Type B pancreatic cell (in vitro differentiated cells): ENCODE measurements at places on chromosomes 1 and 21. TPM values are rescaled to one million over a fixed set of nuclear protein-coding genes. Genes with fewer than 3 reads are reported as not detected.

The HDGF gene
- total RNA-seq = 249 and 270 TPM in 2 replicates

The FCER1A gene
- not detected in 2 replicates for total RNA-seq

The NEK7 gene
- 35.1 and 42.5 TPM in 2 replicates for total RNA-seq

The KIF17 gene
- total RNA-seq = 0.69 and 2.1 TPM in 2 replicates

The TAGLN2 gene
- total RNA-seq = 138 and 208 TPM in 2 replicates

The TRIM67 gene
- 0.65 and 2.1 TPM in 2 replicates for total RNA-seq

DNA sequence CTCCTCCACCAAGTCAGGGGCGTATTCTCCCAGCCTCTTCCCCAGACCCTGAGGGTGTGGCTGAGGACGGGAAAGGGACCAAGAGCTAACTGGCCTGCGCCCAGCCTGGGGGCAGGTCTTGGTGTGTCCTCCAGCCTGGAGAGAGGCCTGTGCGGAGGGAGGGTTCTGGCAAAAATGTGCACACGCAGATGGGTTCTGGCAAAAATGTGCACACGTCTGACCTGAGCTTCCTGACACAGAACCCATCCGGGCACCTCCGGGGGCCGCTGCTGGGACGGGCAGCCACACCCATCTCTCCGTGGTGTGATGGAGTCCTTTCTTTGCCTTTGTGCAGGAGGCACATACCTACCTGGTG, 23.1 kb upstream of the PKP1 start:
- peak; percentile 58 for DNase-seq

DNA sequence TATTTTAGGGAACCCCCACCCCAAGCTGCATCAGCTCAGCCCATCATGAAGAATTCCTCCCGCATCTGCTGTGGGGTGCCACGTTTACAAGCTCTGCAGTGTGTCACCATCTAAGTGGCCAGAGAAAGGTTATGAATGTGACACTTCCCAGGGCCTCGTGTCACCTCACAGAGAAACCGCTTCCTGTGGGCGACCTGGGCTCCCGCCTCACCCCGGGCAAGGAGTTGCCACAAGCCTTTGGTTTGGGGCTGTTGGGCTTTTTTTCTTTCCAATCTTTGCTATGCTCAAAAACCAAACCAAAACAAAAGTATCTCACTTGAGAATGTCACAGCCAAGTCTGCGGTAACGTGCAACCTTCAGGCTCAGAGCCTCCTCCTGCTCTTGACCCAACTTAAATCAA, 82.1 kb upstream of the ARHGEF16 start:
- DNase-seq = no peak

DNA sequence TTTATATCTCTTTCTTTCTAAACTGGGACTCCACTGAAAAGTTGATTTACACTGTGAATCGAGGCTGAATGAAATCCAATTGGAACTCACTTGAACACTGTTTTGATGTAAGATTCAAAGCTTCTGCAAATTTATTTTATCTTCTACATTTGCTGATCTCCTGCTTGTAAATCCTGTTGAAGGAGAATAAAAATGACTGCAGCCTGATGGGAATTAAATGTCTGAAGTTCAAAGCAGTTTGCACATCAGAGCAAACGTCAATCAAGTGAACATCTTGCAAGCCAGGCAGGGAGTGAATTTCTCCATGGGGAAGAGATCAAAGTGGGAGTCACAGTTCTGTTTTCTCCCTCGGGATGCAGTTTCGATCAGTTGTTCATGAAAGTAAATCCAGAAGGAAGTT, 127.2 kb downstream of the CACHD1 start:
- DNase-seq = no peak

DNA sequence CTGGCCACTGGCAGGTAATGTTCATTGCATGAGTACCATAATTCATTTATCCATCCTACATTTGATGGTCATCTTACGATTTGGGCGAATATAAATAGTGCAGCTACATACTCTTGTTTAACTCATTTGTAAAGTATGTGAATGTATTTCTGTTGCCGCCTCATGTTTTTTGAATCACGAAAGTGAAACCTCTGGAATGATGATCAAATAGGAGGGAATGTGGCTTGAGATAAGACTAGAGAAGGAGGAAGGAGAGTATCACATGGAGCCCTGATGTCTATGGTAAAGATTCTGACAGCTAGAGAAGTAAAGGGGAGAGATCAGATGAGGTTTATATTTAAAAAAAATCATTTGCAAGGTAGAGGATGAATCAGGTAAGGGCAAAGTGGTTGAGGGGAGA, 8.0 kb downstream of the MRPS14 start:
- no peak for DNase-seq

- DNase-seq = no peak
These were observed 10.6 kb downstream of the ADARB1 start for GRCh38 chr21:45084881-45085536.

GRCh38 chr1:15803380-15803779, 4.1 kb downstream of the UQCRHL start:
- no peak for DNase-seq

- no peak for DNase-seq
These were observed 38.2 kb upstream of the TARDBP start for GRCh38 chr1:10973956-10974881.

DNA sequence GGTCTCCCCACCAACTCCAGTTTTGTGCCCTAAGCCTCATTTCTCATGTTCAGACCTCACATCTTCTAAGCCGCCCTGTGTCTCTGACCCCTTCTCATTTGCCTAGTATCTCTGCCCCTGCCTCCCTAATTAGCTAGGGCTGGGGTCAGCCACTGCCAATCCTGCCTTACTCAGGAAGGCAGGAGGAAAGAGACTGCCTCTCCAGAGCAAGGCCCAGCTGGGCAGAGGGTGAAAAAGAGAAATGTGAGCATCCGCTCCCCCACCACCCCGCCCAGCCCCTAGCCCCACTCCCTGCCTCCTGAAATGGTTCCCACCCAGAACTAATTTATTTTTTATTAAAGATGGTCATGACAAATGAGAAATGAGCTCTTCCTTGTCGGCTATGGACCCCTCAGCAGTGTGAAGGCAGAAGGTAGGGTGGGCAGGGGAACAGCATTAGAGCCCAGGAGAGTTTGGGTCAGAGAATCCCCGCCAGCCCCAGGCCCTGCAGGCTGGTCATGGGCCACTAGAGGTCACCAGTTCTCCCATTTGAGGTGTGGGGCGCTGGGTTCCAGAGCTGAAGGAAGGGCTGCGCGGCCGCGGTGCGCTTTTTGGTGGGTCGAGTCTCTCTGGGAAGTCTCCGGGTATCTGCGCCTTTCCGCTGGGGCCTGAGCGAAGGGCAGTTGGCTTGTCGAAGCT, 11.5 kb downstream of the ADAMTSL4 start:
- DNase-seq = peak; percentile 93

DNA sequence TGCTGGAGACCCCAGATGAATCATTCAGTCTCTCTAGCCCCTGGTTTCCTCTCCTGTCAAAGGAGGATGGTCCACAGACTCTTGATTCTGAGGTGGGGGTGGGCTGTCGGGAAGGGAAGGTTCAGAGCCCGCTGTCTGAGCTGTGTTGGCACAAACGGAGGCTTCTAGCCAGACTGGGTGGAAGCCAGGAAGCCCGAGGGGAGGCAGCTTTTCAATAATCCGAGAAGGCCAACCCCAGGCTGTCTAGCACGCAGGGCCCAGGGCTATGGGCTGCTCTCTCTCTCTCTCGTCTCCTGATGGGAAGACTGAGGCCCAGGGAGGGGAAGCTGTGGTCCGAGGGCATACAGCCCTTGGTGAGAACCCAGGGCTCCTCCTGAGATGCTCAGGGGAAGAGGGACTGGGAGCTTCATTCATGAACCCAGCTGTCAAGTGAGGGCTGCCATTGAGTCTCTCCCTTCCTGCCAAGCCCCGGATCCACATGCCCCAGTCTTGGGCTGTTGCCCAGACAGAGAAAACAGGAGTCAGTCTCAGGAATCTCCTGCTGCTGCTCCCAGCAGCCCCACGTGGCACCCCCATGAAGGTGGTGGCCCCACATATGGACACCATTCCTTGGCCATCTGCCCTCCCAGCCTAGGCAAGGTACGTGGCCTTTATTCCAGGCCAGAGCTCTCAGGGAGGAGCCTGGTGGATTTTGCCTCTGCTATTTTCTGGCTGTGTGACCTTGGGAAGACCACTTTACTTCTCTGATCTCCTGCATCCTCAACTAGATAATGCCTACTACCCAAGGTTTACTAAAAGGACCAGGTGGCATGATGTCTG, 44.4 kb downstream of the RAP1GAP start:
- DNase-seq = no peak

DNA sequence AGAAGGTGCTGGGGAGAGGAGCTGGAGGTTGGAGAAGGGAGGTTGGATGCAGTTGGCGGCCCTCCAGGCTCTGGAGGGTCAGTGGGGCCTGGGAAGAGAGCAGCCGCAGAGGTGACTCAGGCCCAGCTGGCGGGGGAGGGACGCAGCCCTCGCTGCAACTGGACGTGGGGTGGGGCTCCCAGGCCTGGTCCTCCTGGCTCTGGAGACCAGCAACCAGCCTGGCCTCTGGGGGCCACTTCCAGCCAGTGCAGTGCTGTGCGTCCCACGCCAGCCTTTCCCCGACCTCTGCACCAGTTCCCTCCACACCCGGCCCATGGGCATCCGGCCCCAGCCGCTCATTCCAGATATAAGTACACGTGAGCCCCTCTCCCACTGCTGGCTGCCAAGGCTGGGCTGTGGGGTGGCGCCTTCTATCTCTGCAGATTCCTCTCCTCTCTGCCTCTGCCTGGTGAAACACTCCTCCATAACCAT, 38.0 kb upstream of the COL18A1 start:
- no peak for DNase-seq

- DNase-seq = no peak
These were observed 43.8 kb downstream of the HHAT start for GRCh38 chr1:210372491-210372890.

GRCh38 chr1:248757784-248758195, 2.2 kb upstream of the LYPD8 start:
- DNase-seq = no peak

DNA sequence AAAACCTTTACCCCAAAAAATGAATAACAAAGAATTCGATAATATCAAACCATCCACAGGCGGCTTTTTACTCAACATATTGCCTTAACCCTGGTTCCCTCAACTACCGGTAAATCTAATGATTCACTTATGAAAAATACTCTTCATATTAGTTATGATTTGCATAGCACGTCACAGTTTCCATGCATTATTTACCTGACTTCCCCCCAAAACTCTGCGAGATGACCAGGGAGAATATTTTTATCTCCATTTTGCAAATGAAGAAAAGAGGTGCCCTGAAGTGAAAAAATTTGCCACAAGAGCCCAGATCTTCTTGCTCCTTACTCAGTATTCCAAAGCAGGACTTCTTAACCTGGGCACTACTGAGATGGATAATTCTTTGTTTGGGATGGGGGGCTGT, 2.9 kb downstream of the JAK1 start:
- DNase-seq = no peak

DNA sequence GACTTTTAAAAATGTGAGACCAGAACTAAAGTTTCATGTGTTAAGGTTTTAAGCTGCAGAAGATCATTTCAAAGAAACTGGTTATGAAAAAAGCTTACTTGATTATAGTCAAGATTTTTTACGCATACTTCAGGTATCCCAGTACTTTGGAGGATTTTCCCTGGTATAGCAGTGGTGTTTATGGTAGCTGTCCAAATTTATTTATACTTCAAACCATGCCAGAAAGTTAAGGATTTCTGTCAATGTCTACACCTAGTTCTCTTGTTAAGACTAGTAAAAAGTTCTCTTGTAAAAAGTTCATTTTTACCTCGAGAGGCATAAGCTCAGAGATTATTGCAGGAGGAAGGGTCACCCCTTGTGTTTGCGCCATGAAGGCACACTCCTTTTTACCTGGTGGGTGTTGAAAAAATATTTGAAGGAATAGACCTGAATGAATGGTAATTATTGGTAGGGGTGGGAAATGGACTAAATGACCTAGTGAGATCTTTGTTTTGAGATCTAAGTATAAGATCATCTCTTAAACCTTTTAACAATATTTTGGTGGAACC, 2.8 kb downstream of the DYRK1A start:
- DNase-seq = no peak

DNA sequence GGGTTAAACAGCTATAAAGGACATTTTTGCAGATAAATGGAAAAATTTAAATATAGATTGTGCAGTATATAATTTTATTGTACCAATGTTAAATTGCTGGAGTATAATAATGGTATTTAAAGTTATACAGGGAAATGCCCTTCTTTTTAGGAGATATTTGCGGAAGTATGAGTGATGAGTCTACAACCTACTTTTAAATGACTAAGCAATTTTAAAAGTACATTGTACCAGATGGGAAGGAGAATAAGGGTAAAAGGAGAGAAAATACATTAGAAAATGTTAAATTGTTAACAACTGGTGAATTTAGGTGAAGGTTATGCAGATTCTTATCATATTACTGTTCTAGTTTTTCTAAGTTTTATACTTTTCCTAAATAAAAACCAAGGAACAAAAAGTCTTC, 91.8 kb downstream of the ZZZ3 start:
- DNase-seq = no peak

- DNase-seq = no peak
These were observed 21.8 kb upstream of the SDHB start for GRCh38 chr1:17075470-17076255.

DNA sequence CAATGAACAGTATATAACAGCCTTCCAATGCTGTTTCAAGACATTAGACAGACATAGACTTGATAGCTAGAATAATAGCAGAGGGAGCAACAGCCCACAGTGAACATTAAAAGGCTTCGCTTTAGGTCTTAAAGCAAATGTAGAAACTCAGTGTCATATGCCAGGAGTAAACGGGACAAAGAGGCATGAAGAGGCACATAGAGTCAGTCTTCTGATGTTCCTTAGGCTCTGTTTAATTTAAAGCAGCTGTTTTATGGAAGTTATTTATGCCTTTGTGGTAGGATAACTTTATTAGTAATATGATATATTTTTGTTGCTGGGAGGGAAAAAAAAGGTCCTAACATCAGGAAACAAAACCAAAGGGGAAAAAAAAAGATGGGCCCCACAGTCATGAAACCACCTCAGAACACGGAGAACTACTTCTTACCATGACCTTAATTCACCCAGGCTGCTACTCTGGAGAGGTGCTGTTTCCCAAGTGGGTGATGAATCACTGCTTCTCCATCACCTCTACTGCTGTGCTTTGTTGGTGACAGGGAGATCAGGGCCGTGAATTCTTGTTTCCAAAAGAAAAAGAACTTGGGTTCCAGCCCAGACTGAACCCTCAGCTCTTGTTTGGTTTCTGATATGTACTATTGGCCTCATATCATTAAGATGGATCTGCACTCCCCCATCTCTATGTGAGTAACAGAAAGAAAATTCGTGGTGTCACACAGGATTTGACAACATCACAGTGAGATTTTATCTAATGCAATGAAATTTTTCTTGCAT, 616.9 kb downstream of the KIF26B start:
- no peak for DNase-seq
